ENCODE measurements at places on chromosomes 3 and 15.

DNA sequence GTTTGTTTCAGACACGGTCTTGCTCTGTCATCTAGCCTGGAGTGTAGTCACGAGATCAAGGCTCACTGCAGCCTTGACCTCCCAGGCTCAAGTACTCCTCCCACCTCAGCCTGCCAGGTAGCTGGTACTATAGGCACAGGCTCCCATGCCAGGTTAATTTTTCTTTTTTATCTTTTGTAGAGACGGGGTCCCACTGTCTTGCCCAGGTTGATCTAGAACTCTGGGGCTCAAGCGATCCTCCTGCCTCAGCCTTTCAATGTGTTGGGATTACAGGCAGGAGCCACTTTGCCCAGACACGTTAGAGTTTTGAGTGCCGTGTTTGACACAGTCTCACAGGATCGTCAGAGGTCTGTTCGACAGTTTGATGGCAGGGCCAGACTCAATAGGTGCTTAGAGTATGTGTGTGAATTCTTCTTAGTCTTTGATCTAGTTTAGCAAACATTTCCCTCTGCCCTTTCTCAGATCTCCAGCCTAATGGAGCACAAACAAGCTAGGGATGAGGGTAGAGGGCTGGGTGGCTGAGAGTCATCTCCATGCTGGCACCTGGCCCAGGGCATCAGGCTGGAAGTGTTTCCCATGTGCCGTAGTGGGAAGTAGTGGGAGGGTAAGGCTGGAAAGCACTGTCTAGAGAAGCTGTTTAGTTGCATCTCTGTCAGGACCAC, 66.1 kb upstream of the DLG1 start:
- DNase-seq, result no peak

- DNase-seq, result no peak
Measured at GRCh38 chr3:3082234-3082924, 27.8 kb downstream of the IL5RA start.

DNA sequence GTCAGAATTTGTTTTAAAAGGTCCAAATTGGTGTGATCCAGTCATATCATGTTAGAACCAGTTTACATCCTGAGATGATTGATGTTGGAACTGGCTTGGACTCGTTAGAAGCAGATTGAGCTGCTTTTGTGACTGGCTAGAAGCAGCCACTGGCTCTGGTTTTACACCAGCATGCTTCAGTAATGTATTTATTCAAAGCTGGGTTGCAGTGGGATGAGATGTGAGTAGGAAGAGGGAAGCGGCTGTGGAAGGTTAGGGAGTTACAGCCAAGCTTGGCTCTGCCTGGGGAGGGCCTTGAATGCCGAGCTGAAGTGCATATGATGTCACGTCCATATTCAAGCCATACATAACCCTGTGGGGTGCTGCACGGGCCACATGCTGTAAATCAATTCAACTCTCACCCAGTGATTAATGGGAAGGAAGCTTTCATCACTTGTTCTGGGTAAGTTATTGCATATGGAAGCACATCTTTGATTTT, 104.0 kb upstream of the SMAD3 start:
- no peak for DNase-seq

DNA sequence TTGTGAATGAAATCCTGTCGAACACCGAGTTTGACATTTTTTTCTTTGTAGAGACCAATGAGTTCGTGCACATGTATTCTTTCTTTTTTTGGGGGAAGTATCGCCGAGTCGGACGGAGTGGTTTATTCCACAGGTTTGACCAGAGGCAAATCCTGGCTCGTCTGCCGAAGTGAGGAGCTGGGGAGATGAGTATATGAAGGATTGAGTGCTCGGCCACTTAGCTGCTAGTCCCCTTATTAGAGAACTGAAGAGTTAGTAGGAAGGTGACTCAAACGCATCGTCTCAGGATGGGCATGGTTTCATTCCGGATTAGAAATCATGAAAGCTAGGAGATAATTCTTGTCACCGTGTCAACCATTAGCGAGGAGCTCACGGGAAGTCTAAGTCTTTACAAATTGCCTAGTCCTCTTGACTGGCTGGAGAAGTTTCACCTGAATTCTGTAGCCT, 154.7 kb upstream of the GOLIM4 start:
- no peak for DNase-seq

DNA sequence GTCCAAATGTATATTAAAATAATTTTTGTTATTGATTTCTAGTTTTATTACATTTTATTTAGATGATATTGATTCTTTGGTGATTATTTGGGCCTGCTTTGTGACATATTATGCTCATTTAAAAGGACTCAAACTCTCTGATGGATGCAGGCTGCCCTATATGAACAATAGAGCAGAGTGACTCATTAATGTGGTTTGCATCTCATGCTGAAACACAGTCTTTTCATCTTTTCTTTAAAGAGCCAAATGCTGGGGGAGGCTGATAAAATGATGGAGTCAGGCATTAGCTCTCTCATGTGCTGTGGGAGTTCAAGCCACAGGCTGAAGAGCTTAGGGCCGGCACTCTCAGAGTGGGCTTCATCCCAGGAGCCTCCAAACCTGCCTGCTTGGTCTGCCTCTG, 7.2 kb downstream of the PLA1A start:
- no peak for DNase-seq

- peak; percentile 47 for DNase-seq
Measured at GRCh38 chr3:114451561-114452018, 157.8 kb downstream of the TIGIT start.

- DNase-seq, result no peak
Measured at GRCh38 chr3:51659942-51660341, 11.1 kb upstream of the TEX264 start.

DNA sequence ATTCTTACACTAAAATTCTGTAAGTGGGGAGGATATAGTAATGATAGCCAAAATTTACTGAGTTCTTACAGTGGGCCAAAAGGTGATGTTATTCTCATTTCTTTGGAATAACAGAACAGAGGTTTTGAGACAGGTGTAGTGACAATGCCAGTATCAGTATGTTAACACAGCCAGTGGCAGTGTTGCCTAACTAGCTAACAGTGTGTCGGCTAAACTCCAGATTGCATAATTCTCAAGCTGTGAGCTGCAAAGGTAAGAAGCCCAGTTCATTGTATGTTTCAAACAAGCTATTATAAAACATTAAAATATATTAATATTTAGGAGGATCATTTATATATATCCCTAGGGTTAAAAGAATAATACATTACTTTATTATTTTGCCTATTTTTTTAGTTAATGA, 920 bp downstream of the SLC15A2 start:
- peak; percentile 26 for DNase-seq

- peak; percentile 17 for DNase-seq
Measured at GRCh38 chr3:110493438-110494092, 578.1 kb upstream of the NECTIN3 start.
